ENCODE measurements at places on chromosomes 6 and 20.

DNA sequence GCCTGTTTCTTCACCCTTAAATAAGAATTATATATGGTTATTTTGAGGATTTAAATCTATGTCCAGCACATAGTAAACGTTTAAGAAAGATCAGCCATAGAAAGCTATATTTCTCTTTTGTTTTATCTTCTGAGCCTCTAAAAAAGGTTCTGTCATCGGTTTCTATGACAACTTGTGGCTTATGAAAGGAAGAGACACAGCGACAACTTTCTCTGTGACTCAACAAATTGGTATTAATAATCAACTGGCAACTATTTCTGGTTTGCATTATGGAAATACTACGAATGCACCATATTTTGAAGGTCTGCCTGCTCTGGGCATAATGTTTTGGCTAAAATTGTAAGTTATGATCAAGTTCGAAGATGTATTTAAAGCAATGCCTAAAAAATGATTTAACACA, 751.0 kb downstream of the CD109 start:
- peak; percentile 15 for DNase-seq

DNA sequence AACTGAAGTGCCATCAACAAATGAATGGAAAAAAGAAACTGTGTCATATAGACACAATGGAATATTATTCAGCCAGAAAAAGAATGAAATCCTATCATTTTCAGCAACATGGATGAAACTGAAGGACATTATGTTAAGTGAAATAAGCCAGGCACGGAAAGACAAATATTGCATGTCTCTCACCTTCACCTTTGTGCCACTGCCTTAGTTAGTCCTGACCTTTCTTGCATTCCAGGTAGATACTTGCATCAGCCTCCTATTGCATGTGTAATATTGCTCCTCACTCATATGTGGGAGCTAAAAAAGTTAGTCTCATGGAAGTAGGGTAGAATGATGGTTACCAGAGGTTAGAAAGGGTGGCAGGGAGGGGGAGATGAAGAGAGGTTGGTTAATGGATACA, 14.9 kb downstream of the NOTCH4 start:
- DNase-seq: no peak

DNA sequence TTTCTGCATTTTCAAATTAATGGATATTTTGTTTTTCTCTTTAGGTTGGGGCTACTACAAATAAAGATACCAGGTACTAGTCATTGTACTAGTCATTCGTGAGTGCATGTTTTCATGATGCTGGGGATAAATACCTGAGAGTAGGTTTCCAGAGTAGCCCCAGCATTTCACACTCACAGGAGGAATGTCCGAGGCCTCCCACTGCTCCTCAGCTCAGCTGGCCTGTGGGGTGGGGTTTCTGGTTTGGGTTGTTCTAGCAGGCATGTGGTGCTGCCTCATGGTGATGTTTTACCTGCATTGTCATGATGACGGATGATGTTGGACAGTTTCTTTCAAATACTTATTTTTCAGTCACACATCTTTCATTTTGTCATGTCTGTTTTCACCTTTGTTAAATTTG, 144.5 kb downstream of the SMOC2 start:
- DNase-seq: no peak

DNA sequence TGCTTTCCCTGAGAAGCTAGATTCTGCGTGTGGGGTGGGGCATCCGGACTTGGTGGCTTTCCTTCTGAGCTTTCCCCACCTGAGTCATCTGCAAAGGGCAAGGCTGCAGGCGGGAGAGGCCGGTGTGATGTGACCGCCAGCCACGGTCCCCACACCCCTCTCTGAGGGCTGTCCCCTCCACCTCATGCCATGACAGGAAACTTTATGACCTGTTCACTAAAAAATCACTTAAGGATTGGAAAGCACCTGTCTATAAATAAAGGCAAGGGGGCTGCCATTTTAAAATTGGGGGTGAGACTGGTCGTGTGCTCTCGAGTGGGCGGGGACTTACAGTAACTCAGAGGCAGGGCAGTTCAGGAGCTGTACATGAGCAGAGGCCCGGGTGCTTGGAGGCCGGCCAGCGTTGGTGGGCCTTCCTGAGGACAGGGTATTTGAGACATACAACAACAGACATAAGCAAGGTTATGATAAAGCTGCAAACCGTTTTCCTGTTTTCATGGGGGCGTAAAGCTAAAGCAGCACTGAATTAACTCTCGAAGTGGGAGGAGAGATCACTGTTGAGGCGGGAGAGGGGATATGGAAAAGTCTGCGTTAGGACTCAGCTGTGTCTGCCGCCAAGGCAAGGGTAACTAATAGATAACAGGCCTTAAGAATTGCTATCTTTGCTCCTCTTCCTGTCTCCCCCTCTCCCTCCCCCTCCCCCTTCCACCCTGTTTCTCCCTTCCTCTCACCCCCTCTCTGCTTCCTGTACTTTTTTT, 16.1 kb upstream of the SERPINB1 start:
- DNase-seq: peak; percentile 57

GRCh38 chr6:674956-675355, 18.0 kb downstream of the EXOC2 start:
- no peak for DNase-seq

DNA sequence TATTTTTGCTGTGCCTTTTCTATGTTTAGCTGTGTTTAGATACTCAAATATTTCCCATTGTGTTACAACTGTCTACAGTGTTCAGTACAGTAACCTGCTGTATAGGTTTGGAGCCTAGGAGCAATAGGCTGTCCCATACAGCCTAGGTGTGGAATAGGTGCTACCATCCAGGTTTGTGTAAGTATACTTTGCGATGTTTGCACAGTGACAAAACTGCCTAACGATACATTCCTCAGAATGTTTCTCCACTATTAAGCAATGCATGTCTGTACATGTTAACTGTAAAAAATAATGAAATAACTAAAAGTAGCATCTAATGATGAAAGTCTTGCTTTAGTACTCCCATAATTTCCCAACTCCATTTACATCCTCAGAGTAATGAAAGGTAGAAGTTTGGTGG, 46.0 kb downstream of the SERAC1 start:
- no peak for DNase-seq

- no peak for DNase-seq
Measured at GRCh38 chr6:20837189-20837588, 302.9 kb downstream of the CDKAL1 start.

DNA sequence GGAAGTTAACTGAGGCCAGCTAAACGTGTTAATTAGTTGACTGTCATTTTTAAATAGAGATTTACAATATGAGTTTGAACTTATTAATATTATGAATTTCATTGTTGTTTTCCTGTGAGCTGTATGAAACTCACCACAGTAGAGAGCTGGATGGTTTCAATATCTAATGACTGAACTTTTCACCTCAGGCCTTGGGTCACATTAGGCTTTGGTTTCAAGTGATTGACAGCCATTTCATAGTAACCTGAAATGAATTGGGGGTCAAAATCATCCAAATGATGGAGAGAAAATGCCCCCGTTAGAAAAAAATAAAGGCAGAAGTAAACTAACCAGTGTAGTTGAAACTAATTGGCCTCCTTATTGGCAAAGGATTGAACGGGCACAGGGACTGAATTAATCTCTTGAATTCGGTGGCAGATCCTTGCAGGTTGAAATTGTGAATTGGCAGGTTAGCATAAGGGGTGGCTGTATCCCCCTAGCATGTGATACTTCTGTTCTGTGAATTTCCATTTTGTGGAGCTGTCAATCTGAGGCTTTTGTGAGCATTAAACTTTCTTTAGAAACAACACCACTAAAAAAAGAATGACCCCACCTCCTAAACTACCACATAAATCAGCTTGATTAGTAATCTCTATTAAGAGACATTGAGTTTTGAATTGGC, 155.1 kb upstream of the MMS22L start:
- no peak for DNase-seq

DNA sequence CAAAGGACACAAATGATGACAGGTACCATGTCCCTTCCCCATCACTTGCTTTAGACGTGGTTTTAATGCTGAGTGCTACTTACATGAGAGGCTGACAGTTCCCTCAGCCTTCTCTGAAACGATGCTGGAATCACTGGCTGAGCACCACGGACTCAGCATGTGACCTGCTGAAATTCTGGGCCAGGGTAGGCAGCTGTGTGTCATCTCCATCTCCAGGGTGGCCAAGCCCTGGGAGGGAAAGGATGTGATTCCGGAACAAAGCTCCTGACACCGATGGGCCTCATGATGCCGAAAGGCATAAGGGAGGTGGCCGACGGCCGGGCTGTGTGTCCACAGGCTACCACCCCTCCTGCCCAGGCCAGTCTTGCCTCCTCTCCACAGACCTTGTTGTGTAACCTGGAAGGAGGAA, 184.3 kb upstream of the CST7 start:
- no peak for DNase-seq

GRCh38 chr20:6006603-6006949, 47.3 kb downstream of the LRRN4 start:
- DNase-seq: no peak

GRCh38 chr6:70520575-70520974, 46.2 kb upstream of the SDHAF4 start:
- DNase-seq: peak; percentile 3

GRCh38 chr6:42746463-42747391, 824 bp upstream of the TBCC start:
- DNase-seq: peak; percentile 86

- DNase-seq: no peak
Measured at GRCh38 chr6:3918469-3918868, 69.3 kb downstream of the FAM50B start.

DNA sequence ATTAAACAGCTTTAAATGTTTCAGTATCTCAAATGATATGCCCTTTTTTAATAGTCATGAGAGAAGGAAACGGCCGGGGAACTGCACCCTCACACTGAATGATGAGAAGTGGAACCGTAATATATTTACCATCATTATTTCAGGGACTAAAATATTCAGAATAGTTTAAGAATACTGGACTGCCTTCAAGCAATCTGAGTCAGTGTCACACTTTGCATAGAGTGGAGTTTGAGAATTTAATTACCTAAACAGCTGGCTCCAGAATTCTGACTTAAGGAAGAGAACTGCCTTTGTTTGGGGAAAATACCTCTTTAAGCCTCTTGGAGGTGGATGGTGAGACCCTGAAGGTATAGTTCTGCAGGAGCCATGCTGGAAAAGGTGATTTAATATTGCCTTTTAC, 135.9 kb upstream of the EPHA7 start:
- DNase-seq: no peak

- no peak for DNase-seq
Measured at GRCh38 chr6:47455533-47456209, 21.9 kb upstream of the CD2AP start.

DNA sequence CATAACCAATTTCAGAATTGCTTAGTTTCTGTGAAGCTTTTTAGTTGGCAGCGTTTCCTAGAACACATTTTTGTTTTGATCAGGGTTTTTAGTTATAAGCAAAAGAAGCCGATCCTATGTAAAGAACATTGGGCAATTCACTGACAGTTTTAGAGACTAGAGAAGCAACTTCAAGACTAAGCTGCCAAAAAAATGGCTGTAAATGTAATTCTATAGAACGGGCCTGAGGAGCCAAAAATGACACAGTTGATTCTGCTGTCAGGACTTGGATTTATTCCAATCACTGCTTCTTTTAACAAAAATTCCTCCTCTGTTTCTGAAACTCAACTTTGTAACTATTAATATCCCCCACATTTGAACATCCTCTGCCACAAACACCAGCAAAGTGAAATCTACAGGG, 236.0 kb upstream of the EYS start:
- no peak for DNase-seq

DNA sequence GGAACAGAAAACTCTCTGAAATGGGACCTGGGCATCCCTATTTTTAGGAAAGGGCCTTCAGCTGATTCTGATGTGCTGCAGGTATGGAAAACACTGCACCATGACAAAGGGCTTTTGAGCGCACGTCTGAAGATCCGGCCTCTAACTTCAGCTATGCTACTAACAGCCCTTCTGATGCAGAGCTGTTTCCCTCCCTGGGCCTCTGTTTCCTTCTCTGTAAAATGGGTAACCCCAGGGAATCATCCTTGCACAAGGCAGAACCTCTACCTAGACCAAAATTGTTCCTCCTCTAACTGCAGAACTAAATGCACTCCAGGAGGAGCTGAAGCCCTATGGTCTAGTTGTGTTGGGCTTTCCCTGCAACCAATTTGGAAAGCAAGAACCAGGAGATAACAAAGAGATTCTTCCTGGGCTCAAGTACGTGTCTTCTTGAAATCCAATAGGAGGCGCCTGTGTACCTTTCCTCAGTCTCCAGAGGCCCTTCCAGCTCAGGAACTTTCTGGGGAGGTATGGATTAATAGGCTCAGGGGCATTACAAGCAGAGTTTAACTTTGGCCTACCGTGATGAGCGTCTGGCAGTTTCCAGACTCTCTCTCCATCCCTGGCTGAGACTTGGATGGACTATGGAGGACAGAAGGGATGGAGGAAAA, 5.9 kb downstream of the GPX5 start:
- DNase-seq: no peak

- no peak for DNase-seq
Measured at GRCh38 chr20:32893263-32894025, 34.7 kb downstream of the EFCAB8 start.

GRCh38 chr6:89237158-89237557, 20.0 kb upstream of the GABRR1 start:
- DNase-seq: no peak

GRCh38 chr20:16390991-16391390, 182.3 kb downstream of the KIF16B start:
- DNase-seq: no peak

DNA sequence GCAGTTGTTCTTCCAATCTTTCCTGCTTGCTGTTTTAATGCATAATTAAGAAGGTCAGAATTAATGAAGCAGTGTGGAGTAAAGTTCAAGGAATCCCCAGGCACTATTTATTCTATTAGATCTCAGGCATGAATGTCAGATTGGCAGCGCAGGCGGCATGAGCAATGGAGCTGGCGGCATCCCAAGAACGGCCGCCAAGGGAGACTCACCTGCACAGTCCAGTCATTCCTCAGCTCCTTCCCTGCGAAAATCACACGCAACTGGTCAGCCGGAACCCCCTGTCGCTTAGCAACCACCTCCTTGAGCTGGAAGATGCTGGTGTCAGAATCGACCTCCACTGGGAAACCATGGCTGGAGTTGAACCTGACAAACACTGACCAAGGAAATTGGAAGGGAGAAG, 284.5 kb downstream of the PRKN start:
- no peak for DNase-seq

GRCh38 chr6:143205991-143206390, 145.3 kb downstream of the AIG1 start:
- DNase-seq: no peak

DNA sequence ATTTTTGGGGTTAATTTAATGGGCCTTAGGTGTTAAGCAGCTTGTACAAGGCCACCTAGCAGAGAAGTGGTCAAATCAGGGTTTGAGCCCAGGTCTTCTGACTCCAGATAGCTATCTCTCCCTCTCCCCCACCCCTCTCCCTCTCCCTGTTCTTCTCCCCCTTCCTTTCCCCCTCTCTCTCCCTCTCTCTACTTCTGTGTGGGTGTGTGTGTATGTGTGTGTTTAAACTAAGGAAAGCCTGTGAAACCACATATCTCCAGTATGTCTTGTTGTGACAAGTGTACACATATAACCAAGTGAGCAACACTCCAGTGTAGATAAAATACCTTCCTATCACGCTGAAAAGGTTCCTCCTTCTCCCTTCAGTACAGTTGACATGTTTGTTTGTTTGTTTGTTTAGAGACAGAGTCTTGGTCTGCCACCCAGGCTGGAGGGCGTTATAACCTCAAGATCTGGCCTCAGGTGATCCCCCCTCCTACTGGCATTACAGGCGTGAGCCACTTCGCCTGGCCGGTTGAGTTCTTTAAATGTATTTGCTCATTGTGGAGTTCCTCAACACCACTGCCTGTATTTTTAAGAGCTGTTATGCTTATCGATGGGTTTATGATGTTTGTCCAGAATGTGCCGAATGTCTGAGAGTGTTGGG, 140.4 kb downstream of the JARID2 start:
- no peak for DNase-seq

All from A549 (cell line).